ENCODE measurements at places on chromosomes 4 and X.

- DNase-seq, result no peak
These were observed 57.1 kb downstream of the ADD1 start for GRCh38 chr4:2900741-2901140.

DNA sequence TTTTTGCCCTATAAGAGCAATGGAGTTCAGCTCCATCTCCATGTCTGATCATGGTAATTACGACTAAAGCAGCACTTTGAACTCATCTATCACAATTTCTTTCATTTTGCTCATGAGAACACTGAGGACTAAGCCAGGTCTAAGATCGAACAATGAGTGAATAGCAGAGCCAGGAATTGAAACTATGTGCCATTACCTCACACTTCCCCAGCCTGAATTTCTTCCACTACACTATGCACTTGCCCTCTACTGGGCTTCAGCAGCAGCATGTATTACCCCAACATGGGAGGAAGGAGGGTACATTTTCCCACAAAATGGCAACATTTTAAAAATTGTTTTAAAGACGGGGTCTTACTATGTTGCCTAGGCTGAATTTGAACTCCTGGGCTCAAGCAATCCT, 274.7 kb upstream of the FGF13 start:
- DNase-seq, result no peak

GRCh38 chr4:106095408-106095807, 200.1 kb downstream of the NPNT start:
- DNase-seq, result no peak

- no peak for DNase-seq
These were observed 6.3 kb downstream of the FAM47E start for GRCh38 chr4:76257824-76258223.

DNA sequence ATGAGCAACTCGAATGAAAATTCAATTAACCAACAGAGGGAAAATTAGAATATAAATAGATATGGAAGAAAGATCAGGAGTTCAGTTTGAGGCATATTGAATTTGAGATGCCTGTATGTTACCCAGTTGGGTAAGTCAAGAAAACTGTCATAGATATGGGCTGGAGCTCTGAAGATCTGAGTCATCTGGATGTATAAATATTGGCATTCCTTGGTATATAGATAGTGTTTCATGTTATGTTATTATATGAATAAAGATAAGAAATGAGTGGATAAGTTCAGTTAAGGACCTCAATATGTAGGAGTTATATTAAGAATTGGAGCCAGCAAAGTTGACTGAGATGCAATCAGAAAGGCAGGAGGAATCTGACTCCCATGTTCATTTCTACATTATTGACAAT, 543.6 kb upstream of the SMIM31 start:
- DNase-seq, result no peak

GRCh38 chrX:13463608-13464007, 105.8 kb upstream of the EGFL6 start:
- no peak for DNase-seq

DNA sequence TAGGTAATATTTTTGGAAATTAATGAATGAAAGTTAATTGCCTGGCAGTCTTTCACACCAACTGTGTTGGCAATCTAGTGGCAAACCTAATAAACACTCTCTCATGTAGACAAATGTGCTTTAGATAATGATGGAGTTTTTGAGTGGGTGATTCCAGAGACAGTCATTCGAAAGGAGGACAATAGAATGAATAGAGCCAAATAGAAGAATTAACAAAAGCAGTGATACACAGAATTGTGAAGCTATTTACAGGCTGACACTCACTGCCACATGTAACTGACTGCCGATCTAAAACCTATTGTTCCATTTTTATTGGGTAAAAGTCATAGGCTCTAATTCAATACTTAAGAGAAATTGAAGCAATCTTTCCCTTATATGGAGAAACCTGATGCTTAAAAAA, 338.5 kb downstream of the PCDH7 start:
- no peak for DNase-seq

DNA sequence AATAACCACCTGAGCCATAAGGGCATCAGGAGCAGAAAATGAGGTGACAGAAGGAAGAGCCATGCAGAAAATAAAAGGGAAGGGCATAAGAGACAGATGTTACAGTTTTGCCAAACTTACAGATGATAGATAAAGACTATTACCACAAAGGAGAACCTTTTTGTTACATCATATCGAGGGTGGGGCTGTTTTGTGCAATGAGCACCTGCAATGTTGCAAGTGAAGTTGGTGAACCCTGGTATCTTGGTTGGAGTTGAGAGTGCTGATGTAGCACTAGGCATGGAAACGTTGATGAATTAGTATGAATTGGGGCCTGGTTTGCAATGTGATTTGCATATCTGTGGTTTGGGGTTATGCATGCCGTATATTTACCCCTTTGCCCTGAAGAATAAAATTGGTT, 119.8 kb upstream of the TEX13D start:
- DNase-seq, result peak; percentile 2

DNA sequence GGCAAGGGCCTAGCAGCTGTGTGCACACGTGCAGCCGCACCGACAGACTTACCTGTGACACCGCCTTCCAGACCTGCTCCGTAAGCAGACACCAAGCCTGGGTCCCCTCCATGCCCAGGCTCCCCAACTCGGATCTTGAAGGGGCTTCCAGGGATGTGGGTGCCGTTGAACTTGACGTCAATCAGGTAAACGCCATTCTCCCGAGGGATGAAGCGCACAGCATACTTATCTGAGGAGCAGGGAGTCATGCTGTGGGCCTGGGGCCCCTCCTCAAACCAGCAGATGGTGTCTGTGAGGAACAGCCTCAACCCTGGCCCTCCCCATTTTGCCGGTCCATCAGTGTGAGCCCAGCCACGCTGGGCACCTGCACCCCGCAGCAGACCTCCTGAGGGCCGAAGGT, 24.5 kb downstream of the FLNA start:
- DNase-seq, result no peak

- DNase-seq, result no peak
These were observed 88.6 kb downstream of the PALLD start for GRCh38 chr4:168585168-168586091.

- no peak for DNase-seq
These were observed 190.2 kb upstream of the POF1B start for GRCh38 chrX:85569686-85570085.

DNA sequence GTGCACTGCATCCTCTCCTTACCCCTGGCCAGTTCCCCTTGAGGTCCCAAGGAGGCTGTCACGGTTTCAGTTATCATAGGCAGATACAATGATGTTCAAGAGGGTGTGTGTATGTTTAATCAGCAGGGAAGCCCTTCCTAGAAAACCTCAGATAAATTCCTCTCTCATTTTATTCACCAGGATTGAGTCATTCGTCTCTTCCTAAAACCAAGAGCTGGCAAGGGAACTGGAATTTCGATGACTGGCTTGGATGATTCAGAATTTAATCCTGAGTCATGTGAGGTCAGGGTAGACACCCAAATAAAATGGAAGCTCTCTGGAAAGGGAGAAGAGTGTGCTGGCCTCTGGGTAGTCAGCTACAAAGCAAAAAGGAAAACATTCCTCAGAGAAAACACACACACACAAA, 106.2 kb upstream of the RAPGEF2 start:
- no peak for DNase-seq

DNA sequence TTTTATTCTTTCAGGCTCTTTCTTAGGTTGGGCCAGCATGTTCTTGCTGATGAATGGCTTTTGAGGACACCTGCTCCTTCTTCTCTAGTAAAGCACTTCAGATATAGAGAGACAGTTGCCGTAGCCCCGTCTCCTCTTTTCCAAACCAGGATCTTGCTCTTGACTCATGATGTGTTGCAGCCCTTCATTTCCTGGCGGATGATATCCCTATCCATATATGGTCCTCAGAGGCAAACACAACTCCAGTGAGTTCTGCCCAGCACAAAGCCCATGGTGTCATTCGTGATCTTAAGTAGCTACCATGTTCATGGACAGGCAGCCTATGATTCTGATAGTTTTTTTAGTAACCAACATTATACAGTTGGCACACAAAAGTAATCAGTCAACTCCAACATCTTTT, 59.8 kb upstream of the ACSL1 start:
- no peak for DNase-seq

- no peak for DNase-seq
These were observed 178.3 kb upstream of the FMR1 start for GRCh38 chrX:147733369-147733768.

GRCh38 chr4:176308441-176308840, 11.3 kb upstream of the SPCS3 start:
- no peak for DNase-seq

GRCh38 chr4:155042014-155042413, 166.4 kb upstream of the NPY2R start:
- no peak for DNase-seq

DNA sequence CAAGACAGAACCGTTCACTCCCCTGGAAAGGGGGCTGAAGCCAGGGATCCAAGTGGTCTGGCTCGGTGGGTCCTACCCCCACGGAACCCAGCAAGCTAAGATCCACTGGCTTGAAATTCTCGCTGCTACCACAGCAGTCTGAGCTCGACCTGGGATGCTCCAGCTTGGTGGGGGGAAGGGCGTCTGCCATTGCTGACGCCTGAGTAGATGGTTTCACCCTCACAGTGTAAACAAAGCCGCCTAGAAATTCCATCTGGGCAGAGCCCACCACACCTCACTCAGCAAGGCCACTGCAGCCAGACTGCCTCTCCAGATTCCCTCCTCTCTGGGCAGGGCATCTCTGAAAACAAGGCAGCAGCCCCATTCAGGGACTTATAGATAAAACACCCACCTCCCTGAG, 13.4 kb upstream of the PBDC1 start:
- no peak for DNase-seq

DNA sequence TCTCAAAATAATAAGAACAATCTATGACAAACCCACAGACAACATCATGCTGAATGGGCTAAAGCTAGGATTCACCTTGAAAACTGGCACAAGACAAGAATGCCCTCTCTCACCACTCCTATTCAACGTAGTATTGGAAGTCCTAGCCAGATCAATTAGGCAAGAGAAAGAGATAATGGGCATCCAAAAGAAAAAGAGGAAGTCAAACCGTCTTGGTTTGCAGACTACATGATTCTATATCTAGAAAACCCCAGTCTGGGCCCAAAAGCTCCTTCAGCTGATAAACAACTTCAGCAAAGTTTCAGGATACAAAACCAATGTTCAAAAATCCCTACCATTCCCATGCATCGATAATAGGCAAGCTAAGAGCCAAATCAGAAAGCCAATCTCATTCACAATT, 59.0 kb downstream of the CHM start:
- DNase-seq, result no peak

- no peak for DNase-seq
These were observed 23.5 kb downstream of the CXCL8 start for GRCh38 chr4:73763877-73764276.

- no peak for DNase-seq
These were observed 206.7 kb downstream of the RASL11B start for GRCh38 chr4:53068755-53069330.

DNA sequence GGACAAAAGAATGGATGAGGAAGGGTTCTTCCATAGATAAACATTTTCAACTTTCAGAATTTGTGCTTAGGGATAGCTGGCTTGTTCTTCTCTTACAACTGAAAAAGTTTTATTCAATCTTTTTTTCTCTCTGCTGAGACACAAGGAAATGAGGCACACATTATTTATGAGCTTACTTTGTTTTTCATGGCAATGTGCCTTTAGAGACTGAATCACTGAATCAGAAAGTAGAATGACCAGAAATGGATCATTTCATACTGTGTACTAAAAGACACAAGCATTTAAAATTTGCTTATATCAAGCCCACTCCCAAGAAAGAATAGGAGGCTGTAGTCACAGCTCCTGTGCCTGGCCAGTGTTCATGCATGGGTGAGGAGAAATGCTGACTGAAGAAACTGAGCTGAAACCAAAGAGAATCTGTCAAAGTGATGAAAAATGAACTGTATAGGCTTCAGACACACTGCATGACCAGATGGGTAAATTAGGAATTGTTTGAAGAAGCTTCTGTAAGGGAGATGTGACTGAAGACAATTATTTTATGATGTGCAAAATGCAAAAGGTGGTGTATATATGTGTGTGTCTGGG, 413.8 kb downstream of the RAPGEF2 start:
- no peak for DNase-seq

DNA sequence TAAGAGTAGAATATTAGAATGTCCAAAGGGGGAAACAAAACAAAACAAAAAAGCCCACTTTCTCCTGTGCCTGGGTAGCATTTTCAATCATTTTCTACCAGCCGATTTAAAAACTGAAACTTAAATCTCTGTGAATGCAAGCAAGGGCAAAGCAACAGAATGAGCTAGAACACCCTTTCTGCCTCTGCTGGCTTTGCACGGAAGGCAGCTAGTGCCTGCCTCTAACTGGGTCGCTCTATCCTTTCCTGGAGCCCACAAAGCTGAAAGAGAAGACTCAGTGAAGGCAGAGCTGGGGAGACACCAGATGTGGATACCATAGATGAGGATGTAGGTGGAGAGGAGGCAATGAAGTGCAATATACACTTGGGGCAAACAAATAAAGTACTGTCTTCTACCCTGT, 248.9 kb upstream of the TTC29 start:
- DNase-seq, result no peak

GRCh38 chrX:136953867-136954787, 73.6 kb upstream of the RBMX start:
- DNase-seq, result no peak

DNA sequence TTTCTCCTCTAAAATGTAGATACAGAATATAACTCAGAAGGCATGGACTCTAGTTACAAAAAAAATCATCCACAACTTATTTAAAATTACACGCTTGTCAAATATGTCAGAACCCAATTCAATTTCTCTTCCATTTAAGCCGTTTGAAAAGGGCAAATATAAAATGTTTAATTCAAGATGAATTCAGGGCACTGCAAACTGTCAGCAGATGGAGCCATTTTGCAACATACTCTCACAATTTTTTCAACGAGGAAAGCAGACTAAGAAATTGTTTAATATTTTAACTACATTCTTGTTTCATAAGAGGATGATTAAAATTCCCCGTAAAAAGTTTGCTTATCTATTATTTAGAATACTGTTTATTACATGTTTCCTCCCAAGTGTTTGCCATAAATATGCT, 321.3 kb upstream of the CPXCR1 start:
- no peak for DNase-seq
